GM23248 (cell line): ENCODE measurements at places on chromosomes 7 and 10. TPM values are rescaled to one million over a fixed set of nuclear protein-coding genes. Genes with fewer than 3 reads are reported as not detected.

HYAL4 gene
- total RNA-seq: not detected in 2 replicates

- H3K36me3 ChIP-seq: no peaks in the 10 kb centered on the region
- no peak overlapping the region for H3K27ac ChIP-seq
- H3K4me3 ChIP-seq: no peak overlapping the region
- no peaks in the 10 kb centered on the region for H3K27me3 ChIP-seq
- no peak for DNase-seq
These were observed 539.5 kb downstream of the SUGCT start for GRCh38 chr7:40674316-40674715.

- no peaks in the 10 kb centered on the region for H3K36me3 ChIP-seq
- no peaks in the 10 kb centered on the region for H3K27me3 ChIP-seq
- H3K27ac ChIP-seq: no peak overlapping the region
- no peak for DNase-seq
- no peaks in the 10 kb centered on the region for H3K4me1 ChIP-seq
These were observed 192.6 kb downstream of the KLF6 start for GRCh38 chr10:3592424-3592823.

DNA sequence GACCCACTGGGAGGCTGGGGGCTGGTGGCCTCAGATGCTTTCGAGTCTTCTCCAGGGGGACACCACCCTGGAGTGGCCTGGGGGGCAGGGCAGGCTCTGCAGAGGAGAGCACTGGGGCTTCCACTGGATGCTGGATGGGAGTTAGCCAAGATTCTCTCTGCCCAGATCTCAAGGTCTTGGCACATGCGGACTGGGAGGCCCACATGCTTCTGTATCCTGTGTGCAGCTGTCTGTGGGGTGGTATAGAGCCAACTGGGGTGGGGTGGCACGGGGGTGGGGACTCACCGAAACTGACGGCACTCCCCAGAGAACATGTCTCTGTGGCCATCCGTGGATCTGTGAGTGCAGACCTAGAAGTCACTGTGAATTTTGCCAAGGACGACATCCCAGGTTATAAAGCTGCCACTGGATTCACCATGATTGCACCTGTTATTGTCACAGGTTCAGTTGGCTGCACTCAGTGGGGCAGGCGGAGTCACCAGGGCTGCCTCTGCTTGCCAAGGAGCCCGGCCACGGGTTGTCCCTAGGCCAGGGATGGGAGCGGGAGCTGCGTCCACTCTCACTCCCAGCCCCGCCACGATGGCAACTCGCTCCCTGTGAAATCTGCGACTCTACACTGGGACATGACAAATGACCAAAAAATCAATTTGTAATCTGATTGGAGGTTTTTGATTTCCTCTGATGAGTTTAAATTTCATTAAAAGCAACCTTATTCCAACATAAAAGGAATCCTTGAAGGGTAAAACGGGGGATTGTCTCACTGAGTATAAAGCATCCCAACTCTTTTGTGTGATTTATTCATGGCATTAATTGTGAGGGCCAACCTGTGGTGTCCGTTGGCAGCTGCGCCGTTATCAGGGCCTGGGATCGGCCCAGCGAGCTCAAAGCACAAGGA is 131.3 kb downstream of the EBF3 start:
- H3K36me3 ChIP-seq: no peaks in the 10 kb centered on the region
- no peaks in the 10 kb centered on the region for H3K27me3 ChIP-seq
- H3K4me3 ChIP-seq: no peak overlapping the region
- no peaks in the 10 kb centered on the region for H3K4me1 ChIP-seq
- DNase-seq: no peak
- H3K27ac ChIP-seq: no peak overlapping the region

GRCh38 chr10:100733329-100733728 is 12.1 kb upstream of the PAX2 start:
- H3K27ac ChIP-seq: no peak overlapping the region
- no peak overlapping the region for H3K4me3 ChIP-seq
- H3K4me1 ChIP-seq: no peaks in the 10 kb centered on the region
- peaks cover 98% of the 10 kb centered on the region for H3K27me3 ChIP-seq

DNA sequence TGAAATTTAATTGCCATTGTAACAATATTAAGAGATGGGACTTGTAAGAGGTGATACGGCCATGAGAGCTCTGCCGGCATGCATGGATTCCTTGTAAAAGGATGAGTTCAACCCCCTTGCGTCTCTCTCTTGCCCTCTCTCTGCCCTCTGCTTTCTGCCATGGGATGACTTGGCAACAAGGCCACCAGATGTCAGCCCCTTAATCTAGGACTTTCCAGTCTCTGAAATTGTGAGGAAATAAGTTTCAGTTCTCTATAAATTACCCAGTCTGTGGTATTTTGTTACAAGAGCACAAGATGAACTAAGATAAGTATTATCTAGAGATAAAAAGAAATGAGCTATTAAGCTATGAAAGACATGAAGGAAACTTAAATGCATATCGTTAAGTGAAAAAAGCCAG is 145.7 kb upstream of the AHR start:
- 0 out of 2 replicates have a peak, but pooled peaks cover 5% of the 10 kb centered on the region for H3K4me1 ChIP-seq
- no peak overlapping the region for H3K27ac ChIP-seq
- H3K27me3 ChIP-seq: no peaks in the 10 kb centered on the region
- no peaks in the 10 kb centered on the region for H3K36me3 ChIP-seq

- peaks cover 17% of the 10 kb centered on the region for H3K4me1 ChIP-seq
- no peak overlapping the region for H3K27ac ChIP-seq
- DNase-seq: no peak
- H3K36me3 ChIP-seq: no peaks in the 10 kb centered on the region
These were observed 303.0 kb downstream of the PRKG1 start for GRCh38 chr10:51377070-51377931.

GRCh38 chr7:49812534-49812933 is 39.1 kb downstream of the VWC2 start:
- H3K36me3 ChIP-seq: no peaks in the 10 kb centered on the region
- no peaks in the 10 kb centered on the region for H3K4me1 ChIP-seq
- DNase-seq: no peak

FAM25C gene
- total RNA-seq: not detected in 2 replicates
